Lung microvascular endothelial cell (primary cell): ENCODE measurements at places on chromosomes 2 and 18. TPM values are rescaled to one million over a fixed set of nuclear protein-coding genes. Genes with fewer than 3 reads are reported as not detected.

The CAPG gene
- 23.4 and 69.5 TPM in 2 replicates for total RNA-seq

The CBLN2 gene
- total RNA-seq = under 0.01 TPM in 1 of 2 replicates, not detected in the other

The CYBRD1 gene
- 14.6 and 25.0 TPM in 2 replicates for total RNA-seq

The PRKCE gene
- total RNA-seq = 23.6 and 31.8 TPM in 2 replicates

The ASAP2 gene
- total RNA-seq = 26.2 and 28.8 TPM in 2 replicates

The LINC00305 gene
- 0.20 and 0.87 TPM in 2 replicates for total RNA-seq

The TFPI gene
- total RNA-seq = 814 and 1,922 TPM in 2 replicates

The GPD2 gene
- 21.0 and 25.7 TPM in 2 replicates for total RNA-seq

The IL36G gene
- total RNA-seq = not detected in 2 replicates

The LONRF2 gene
- under 0.01 TPM in 1 of 2 replicates, not detected in the other for total RNA-seq

The TRABD2A gene
- total RNA-seq = 0.87 and 0.99 TPM in 2 replicates

The CNGA3 gene
- total RNA-seq = not detected in 2 replicates

The ESCO1 gene
- 8.7 and 10.7 TPM in 2 replicates for total RNA-seq

The MAPK4 gene
- total RNA-seq = not detected in 2 replicates

The KIAA2012 gene
- total RNA-seq = not detected in 2 replicates

The ARHGAP28 gene
- total RNA-seq = 0.79 and 1.5 TPM in 2 replicates

The HOXD4 gene
- 1.3 and 4.4 TPM in 2 replicates for total RNA-seq

The CROCC2 gene
- not detected in 2 replicates for total RNA-seq

The HSPE1 gene
- total RNA-seq = 52.3 and 57.1 TPM in 2 replicates

The RTP5 gene
- not detected in 2 replicates for total RNA-seq

The CFAP221 gene
- not detected in 2 replicates for total RNA-seq

The EMILIN1 gene
- 23.3 and 42.3 TPM in 2 replicates for total RNA-seq

The ZNF892 gene
- 4.4 and 4.8 TPM in 2 replicates for total RNA-seq

The GATA6 gene
- total RNA-seq = 0.40 and 0.44 TPM in 2 replicates

The FEV gene
- not detected in 2 replicates for total RNA-seq

The RNF25 gene
- 28.5 and 36.7 TPM in 2 replicates for total RNA-seq

The MC4R gene
- not detected in 2 replicates for total RNA-seq

The FKBP1B gene
- 8.7 and 12.6 TPM in 2 replicates for total RNA-seq

The BCS1L gene
- total RNA-seq = 19.2 and 24.4 TPM in 2 replicates

The GKN1 gene
- total RNA-seq = not detected in 2 replicates

The IL1B gene
- total RNA-seq = 0.22 TPM in 1 of 2 replicates, not detected in the other

The COLEC12 gene
- 33.8 and 104 TPM in 2 replicates for total RNA-seq

The MROH2A gene
- not detected in 2 replicates for total RNA-seq

The POTEC gene
- not detected in 2 replicates for total RNA-seq

The CDK15 gene
- not detected in 2 replicates for total RNA-seq

The CDC42EP3 gene
- total RNA-seq = 3.2 and 9.6 TPM in 2 replicates

The CD28 gene
- under 0.01 and 0.20 TPM in 2 replicates for total RNA-seq

The PPM1B gene
- 14.6 and 23.2 TPM in 2 replicates for total RNA-seq

The MAP3K2 gene
- 11.8 and 19.8 TPM in 2 replicates for total RNA-seq

The TTC32 gene
- 3.9 and 8.3 TPM in 2 replicates for total RNA-seq

The CABYR gene
- total RNA-seq = 0.60 and 0.65 TPM in 2 replicates

The DSG4 gene
- total RNA-seq = not detected in 2 replicates

The POTEI gene
- 0.22 and 0.79 TPM in 2 replicates for total RNA-seq

The LIPT1 gene
- total RNA-seq = 3.3 and 4.8 TPM in 2 replicates

The LIMS3 gene
- 5.4 and 15.5 TPM in 2 replicates for total RNA-seq
